Ureter (tissue), 1 donor: ENCODE measurements at places on chromosomes 11 and 22. TPM values are rescaled to one million over a fixed set of nuclear protein-coding genes. Genes with fewer than 3 reads are reported as not detected.

OSBP gene
- total RNA-seq = 73.1 TPM

TREH gene
- 0.44 TPM for total RNA-seq

CD3D gene
- 10.4 TPM for total RNA-seq

CCDC116 gene
- total RNA-seq = 0.57 TPM

SLC22A12 gene
- total RNA-seq = not detected

GP1BB gene
- total RNA-seq = 2.1 TPM

MB gene
- 3.4 TPM for total RNA-seq

HTATIP2 gene
- 29.2 TPM for total RNA-seq

NRIP3 gene
- 2.4 TPM for total RNA-seq

LDHAL6A gene
- total RNA-seq = not detected

C22orf39 gene
- total RNA-seq = 31.5 TPM

SERPING1 gene
- 302 TPM for total RNA-seq

NXPE4 gene
- total RNA-seq = not detected

MPPED2 gene
- 77.2 TPM for total RNA-seq

ARL14EP gene
- total RNA-seq = 37.6 TPM

TRIM48 gene
- not detected for total RNA-seq

PATE2 gene
- total RNA-seq = 0.23 TPM

OR8D4 gene
- not detected for total RNA-seq

HBB gene
- total RNA-seq = 144 TPM
